ENCODE measurements at places on chromosomes 2 and 18.
A peak's percentile ranks its signal among the peaks of the same experiment; 100 is the strongest.

GRCh38 chr2:144083211-144083610 is 436.7 kb downstream of the ZEB2 start:
- DNase-seq = peak; percentile 92

DNA sequence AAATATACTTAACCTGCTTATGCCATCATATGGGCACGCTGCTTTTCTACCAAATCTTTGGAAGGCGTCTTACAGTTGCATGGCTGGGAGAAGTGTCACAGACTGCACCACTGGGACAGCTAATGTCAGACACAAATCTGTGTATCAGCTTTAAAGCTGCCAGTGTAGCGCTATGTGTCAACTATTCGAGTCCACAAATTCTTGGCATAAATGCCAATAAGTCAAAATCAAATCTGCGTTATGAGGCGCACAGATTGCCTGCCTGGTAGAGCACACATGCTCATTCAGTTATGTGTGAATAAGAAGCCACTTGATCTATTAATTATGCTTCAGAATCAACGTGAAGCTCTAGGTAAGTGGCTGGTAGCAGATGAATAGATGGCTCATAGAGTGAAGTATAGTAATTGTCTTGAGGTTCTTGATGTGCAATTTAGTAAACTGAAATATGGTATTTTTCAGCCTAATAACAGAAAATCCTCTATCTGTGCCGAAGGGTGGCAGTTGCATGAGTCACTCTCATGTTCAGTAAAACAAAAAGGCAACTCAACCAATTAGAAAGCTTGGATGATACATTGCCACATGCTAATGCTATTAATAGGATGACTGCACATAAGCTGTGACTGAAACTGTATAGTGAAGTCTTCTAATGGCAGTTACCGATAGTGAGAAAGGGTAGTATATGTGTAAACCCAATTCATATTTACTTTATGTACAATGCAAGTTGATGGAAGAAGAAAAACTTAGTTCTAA is 52.0 kb downstream of the DCC start:
- DNase-seq = peak; percentile 43

DNA sequence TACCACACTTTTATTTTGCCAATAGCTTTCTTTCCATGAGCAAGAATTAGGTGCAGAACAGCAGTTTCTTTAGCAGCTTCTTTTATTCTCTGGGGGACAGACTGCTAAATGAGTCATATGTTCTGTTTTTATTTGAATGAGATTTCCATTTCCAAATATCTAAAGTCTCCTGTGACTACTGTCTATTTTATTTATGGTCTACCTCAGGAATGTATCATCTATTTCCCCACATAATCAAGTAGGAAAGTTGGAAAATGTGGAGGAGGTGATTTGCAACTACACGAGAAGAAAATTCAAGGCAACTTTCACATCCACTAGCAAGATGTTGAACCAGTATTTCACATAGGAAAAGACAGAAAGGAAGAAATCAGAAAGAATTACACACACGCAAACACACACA is 139.9 kb upstream of the MEX3C start:
- DNase-seq = peak; percentile 58

DNA sequence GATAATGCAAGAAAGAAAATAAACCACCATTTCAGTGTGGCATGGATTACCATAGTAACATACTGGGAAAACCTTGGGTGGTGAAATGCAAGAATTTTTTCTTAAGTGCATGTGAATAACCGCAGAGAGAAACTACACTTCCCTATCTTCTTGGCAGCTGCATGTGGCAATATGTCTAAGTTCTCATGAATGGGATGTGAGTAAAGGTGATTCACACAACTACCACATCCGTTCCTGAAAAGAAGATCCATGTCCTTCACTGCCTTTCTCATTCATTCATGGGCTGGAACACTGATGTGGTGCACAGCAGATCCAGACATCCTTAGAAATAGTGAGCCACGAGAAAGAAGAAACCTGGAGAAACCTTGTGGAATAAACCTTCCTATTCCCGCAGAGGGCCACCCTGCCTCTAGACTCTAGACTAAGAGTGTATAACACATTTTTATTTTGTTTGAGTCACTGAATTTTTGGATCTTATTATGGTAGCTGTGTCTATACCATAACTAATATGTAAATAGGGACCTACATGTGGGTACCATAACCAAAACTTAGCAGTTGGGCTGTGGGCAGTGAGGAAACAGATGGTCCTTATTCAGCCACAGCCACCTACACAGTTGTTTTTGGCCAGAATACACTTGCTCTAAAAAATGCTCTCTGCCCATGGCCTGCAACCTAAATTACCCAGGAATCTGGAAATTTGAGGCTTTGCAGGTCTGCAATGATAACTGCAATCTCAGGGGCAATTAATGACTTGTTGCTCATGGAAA is 573.3 kb downstream of the LRP1B start:
- peak; percentile 85 for DNase-seq

- DNase-seq = no peak
Measured at GRCh38 chr2:169011698-169012097, 19.4 kb downstream of the ABCB11 start.

DNA sequence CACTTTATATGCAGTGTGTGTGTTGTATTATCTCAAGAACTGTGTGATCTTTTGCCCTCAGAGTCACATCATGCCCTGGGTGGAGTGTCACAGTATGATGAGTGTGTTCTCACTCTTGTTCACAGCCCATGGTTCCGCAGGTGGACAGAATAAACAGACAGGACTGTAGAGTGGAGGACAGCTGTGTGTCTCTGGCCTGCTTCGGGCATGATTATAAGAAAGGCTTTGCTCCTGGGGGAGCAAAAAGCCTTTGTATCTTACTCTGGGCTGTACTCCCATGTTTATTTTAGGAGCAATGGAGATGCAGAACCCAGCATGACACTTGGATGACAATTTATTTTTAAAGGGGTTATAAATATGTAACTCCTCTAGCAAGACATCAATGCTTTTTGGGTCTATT is 371.7 kb upstream of the MEX3C start:
- DNase-seq = no peak

- peak; percentile 34 for DNase-seq
Measured at GRCh38 chr2:193695367-193695766, 1500.6 kb upstream of the TMEFF2 start.

GRCh38 chr2:2765839-2766495 is 434.9 kb upstream of the MYT1L start:
- DNase-seq = no peak

DNA sequence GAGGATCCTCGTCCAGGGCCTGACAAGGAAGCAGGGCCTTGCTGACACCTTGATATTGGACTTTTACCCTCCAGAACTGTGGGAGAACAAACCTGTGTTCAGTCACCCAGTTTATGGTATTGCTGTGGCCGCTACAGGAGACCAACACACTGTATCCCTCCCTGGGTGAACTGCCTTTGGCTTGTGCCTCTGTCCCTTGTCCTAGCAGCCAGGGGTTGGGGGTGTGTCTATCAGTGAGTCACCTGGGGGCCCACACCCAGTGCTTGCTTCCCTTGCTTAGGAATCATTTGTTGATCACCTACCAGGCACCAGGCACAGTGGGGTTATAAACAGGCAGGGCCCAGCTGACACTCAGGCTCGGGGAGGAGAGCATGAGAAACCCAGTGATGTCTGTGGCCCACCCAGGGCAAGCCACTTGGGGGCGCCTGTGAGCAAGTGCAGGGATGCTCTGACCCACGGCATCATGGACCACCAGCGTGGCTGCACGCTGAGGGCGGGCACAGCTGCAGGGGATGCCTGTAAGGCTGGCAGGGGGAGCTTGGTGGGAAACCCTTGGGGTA is 17.1 kb downstream of the TMEM185B start:
- DNase-seq = peak; percentile 7

GRCh38 chr2:56271275-56271674 is 87.5 kb downstream of the CCDC85A start:
- DNase-seq = no peak

- DNase-seq = peak; percentile 82
Measured at GRCh38 chr2:225076125-225076524, 33.9 kb upstream of the DOCK10 start.

GRCh38 chr2:23601301-23601965 is 216.5 kb downstream of the KLHL29 start:
- peak; percentile 72 for DNase-seq

- DNase-seq = peak; percentile 9
Measured at GRCh38 chr2:84424152-84424551, 34.9 kb downstream of the SUCLG1 start.

DNA sequence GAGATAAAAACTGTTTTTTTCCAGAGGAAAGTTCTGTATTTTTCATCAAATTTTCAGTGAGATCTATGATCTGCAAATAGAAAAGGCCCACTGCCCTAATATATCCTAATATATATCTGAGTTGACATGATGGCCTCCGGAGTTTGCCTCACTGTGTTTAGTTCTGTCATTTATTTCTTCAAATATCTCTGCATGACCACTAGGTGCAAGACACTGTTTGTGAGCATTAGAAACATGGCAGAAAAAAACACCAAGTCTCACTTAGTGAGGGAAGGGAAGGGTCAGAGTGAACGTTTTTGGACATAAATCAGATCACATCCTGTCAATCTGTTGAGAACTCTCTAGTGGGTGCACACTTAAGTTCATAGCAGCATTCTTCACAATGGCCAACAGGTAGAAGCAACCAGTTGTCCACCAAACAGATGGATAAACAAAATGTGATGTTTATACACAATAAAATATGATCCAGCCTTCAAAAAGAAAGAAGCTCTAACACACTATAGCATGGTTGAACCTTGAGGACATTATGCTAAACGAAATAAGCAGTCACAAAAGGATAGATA is 53.4 kb downstream of the SPIRE1 start:
- DNase-seq = no peak

DNA sequence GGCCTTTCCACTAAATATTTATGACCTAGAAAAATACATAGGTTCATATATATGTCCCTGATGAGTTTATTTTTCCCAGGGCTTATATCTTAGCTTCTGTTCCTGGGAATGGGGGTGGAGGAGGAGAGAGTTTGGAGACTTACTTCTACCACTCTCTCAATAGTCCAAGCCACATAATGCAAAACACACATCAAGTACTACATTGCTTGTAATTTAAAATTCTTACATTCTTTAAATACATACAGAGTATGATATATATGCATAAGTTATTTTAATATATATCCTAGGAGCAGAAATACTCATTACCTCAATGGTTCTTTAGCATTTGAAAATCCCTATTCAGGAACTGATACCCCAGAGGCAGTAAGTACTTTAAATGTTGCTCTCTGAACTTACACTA is 73.2 kb upstream of the MYL1 start:
- no peak for DNase-seq

DNA sequence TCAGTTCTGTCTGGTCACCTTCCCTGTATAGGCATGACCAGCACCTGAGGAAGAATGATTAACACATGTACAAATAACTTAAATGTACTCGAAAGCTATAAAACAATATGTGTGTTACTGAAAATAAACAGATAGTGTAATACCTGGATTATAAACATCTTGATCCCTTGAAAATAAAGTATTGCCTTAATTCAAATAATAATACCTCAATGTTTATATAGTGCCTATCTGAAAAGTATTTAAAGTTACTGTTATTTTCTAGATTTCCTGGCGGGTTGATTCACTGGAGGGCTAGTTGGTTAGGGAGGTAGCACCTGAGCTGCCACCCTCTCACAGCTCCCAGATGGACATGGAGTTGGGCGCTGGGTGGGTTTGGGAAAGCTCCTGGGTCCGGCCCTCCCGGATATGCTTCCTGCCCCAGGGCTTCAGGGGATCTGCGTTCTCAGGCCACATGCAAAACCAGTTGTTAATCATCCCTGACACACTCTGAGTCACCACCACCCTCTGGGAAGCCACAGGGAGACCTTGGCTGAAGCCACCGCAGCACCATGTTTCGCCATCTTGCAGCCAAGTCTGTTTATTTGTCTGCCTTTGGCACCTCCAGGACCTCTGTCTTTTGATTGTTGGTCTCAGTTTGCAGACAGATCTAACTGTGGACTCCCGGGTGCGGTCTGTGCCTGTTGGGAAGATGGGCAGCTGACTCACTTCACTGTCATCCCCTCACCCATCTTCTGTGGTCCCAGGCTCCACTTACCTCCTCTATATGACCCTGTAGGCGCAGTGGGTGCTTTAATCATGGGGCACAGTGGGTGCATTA is 35.3 kb downstream of the RAB31 start:
- DNase-seq = peak; percentile 96

GRCh38 chr2:160911258-160911657 is 249.0 kb upstream of the TANK start:
- peak; percentile 80 for DNase-seq

DNA sequence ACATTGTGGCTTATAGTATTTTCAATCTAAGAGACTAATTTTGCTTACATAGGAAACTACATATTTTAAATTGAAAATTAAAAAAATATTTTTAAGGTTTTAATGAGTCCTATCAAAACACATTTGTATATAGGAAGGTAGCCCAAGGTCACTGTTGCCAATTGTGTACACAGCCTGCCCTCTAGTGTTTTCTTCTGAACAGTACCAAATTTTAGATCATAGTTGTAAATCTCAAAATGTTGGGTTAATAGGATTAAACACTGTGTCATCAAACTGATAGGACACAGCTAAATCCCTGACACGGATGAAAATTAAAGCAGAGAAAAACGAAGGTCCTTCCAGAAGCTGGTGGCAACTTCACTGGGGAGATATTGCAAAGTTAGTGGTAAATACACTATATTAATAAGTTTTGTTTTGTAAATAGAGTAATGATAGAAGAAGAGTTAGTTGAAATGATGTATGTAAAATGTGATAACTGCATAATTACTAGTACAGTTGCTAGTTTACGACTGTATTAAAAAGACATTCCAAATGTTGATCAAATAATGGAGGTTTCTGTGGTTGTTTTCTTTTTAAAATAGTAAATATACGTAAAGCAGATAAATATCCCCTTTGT is 19.7 kb downstream of the CLUL1 start:
- peak; percentile 62 for DNase-seq

DNA sequence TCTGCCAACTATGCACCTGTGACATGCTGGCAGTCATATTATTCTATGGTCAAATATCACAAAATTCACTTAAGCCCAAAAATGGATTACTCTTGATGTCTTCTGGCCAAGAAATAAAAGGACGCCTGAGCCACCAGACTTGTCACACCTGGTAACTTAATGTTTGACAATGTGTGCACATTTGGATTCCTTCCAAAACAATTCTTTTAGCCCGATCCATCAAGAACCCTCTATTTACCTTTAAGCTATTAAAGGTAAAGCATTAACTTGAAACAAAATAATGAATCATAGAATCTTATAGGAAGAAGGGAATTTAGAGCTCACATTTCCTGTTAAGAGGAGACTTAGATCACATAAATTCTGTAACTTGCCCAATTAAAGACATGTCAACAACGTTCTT is 46.5 kb upstream of the NFU1 start:
- DNase-seq = no peak

DNA sequence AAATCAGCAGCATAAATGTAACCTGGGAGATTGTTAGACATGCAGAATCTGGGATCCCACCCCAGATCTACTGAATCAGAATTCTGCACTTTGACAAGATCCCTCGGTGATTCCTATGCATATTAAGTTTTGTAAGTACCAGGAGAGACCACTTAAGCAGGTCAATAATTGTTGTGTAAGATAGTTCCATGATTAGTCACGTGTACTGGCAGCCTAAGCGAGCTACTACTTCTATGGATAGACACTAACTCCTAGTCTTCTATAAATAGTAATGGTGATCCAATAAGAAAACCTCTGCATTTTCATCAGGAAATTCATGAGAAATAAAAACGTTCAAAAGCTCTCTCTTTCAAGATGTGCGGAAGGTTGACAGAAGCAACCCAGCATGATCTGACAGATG is 988.2 kb upstream of the CHAC2 start:
- DNase-seq = no peak

GRCh38 chr2:231399853-231400680 is 4.6 kb downstream of the B3GNT7 start:
- no peak for DNase-seq
